Dorsolateral prefrontal cortex (tissue), 122 donors: ENCODE measurements at places on chromosomes 1 and 21.

GRCh38 chr1:159214149-159214760 lies 9.6 kb downstream of the ACKR1 start:
- peak; percentile 52 for DNase-seq

DNA sequence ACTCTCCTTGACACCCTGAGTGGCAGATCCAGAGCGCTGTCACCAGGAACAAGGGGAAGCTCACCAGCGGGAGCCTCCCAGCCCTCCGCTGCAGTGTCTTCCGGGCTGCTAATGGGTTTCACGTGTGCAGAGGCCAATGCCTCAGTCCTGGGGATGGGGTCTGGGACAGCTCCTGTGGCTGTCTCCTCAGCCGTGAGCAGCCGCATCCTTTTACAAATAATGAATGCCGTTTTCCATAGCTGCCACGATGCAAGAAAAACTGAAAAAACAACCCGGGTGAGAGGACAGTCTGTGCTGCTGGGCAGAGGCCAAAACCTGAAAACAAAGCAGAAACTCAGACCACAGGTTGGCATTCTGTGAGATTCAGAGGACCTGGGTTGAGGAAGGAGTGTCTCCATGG lies 212.2 kb upstream of the RAB4A start:
- no peak for DNase-seq

- peak; percentile 72 for DNase-seq
These were observed 2.6 kb downstream of the KCNAB2 start for GRCh38 chr1:6048179-6048867.

GRCh38 chr1:187517546-187517945 lies 688.8 kb downstream of the PLA2G4A start:
- no peak for DNase-seq

- DNase-seq, result no peak
These were observed 3.2 kb downstream of the F3 start for GRCh38 chr1:94538243-94538827.

- no peak for DNase-seq
These were observed 69.1 kb downstream of the SLC66A1 start for GRCh38 chr1:19381261-19381660.

DNA sequence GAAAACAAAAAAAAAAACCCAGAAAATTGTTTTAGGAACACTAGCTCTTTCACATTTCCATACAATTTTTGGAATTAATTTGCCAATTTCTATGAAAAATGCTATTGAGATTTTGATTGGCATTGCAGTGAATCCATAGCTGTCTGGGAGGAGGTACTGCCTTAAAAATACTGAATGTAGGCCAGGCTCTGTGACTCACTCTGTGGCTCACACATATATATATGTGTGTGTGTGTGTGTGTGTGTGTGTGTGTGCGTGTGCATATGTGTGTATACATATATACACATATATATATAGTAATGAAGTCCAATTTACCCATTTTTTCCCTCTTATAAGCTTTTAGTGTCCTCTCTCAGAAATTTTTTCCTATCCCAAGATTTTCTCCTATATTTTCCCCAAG lies 214.2 kb upstream of the DMRTA2 start:
- no peak for DNase-seq

- DNase-seq, result no peak
These were observed at the start of gene TTC34 for GRCh38 chr1:2801535-2802291. TSS of gene TTC34 (minus strand) at chr1:2801693. CDS start at chr1:2800827, 866 bp downstream.

GRCh38 chr1:75174031-75174760 lies 40.0 kb downstream of the LHX8 start:
- DNase-seq, result no peak

GRCh38 chr1:81717230-81717629 lies 83.5 kb upstream of the ADGRL2 start:
- DNase-seq, result no peak

DNA sequence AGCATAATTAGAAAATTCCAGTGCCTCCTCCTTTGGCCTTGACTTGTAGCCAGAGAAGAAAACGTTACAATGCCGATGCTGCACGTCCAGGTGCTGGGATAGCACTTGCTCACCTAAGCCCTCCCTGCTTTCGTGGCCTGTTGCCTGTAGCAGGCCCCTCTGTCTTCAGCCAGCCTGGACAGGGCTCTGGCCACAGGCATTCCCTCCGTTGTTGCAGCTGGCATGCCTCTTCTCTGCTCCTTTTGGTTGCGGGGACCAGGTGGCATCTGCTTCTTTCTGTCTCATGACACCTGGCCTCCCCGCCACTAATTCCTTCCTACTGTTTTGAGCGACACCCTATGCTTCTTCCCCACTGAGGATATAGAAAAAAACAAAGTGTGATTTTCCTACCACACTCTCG lies 54.6 kb upstream of the MORC3 start:
- no peak for DNase-seq

DNA sequence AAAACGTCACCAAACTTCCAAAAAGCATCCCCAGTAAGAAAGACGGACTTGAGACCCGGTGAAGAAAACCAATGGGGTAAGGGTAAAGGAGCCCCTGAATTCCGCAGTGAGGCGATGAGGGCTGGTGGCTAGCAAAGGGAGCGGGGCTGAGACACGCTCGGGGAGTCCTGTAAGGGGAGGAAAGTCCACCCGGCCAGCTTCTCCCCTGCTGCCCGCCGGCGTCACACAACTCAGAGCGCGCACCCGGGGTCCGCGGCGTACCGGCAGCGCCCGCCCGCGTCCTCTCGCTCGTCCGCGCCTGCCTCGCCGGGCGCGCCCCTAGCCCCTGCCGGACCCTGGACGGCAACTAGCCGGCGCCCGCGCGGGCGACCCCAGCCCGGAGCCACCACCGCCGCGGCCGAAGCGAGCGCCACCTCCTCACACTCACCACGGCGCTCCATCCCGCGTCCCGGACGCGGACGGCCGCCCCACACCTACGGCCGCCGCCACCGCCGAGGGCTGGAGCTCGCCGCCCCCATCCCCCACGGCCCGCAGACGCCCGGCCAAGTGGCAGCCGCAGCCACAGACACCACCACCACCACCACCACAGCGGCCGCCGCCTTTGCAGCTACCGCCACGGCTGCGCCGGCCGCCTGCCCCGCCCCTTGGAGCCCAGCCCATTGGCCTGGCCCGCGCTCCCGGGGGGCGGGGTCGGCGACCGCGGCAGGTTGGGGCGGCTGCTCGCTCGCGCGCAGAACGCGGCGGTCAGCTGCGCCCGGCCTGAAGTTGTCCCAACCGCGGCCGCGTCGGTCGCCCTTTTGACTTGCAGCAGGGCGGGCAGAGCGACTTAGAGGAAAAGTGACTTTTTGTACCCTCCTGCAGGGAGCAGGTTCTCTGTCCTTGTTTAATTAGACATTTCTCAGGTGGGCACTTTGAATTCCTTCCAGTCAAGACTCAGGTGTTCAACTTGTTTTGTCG lies 10.0 kb upstream of the ARHGAP29 start:
- DNase-seq, result no peak

- DNase-seq, result no peak
These were observed 30.3 kb upstream of the MUTYH start for GRCh38 chr1:45370575-45370974.

- no peak for DNase-seq
These were observed 9.3 kb upstream of the S100A10 start for GRCh38 chr1:152002960-152003359.

- DNase-seq, result no peak
These were observed 14.9 kb downstream of the PRDM2 start for GRCh38 chr1:13714851-13715250.

GRCh38 chr1:220335668-220336067 lies 63.4 kb upstream of the RAB3GAP2 start:
- no peak for DNase-seq

DNA sequence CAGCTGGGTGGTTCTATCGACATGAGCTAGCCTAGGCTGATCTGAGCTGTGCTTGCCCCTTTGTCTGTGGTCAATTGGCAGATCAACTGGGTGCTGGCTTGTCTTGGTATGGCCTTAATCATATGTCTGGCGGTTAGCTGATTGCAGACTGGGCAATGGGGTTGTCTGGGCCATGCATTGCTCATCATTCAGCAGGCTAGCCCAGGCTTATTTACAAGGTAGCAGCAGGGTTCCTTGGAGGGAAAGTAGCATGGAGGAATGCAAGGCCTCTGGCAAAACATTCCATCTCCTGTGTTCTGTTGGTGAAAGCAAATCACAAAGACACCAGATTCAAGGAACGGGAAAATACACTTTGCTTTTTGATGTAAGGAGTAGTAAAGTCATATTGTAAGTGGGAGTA lies 84.0 kb upstream of the IVNS1ABP start:
- no peak for DNase-seq
